ENCODE measurements at places on chromosomes 2 and 18.

- no peak for DNase-seq
Observed at GRCh38 chr18:3911413-3911812, 461.4 kb downstream of the TGIF1 start.

GRCh38 chr2:195756218-195756942 is 99.4 kb downstream of the SLC39A10 start:
- peak; percentile 57 for DNase-seq

GRCh38 chr2:61288070-61288841 is 126.3 kb downstream of the C2orf74 start:
- no peak for DNase-seq

DNA sequence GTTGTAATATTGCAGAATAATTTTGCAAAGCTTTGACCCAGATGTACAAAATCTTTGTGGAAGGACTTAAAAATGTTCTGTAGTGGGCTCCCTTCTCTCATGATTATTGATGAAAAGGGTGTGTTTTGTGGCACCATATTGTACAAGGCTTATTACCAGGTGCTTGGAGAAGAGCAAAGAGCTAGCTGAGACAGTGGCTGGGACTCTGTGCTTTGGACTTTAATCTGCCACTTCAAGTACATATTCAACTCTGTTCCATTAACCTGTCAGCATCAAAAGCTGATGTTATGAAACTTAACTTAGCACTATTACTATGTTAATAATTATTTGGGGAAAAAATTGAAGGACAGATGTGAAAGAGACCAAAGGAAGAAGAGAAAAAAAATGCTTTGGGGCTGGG is 31.0 kb downstream of the CCDC195 start:
- DNase-seq = no peak

DNA sequence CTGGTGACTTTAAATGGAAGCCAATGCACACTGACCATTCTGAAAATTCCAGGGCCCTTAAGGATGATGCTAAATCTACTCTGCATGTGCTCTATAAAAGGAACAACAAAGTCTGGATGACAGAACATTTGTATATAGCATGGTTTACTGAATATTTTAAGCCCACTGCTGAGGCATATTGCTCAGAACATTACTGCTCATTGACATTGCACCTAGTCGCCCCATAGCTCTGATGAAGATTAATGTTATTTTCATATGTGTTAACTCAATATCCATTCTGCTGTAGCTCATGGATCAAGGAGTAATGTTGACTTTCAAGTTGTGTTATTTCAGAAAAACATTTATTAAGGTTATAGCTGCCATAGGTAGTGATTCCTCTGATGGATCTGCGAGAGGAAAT is 827.5 kb upstream of the CHAC2 start:
- no peak for DNase-seq

- no peak for DNase-seq
Observed at GRCh38 chr2:49355611-49356010, 201.3 kb upstream of the FSHR start.

DNA sequence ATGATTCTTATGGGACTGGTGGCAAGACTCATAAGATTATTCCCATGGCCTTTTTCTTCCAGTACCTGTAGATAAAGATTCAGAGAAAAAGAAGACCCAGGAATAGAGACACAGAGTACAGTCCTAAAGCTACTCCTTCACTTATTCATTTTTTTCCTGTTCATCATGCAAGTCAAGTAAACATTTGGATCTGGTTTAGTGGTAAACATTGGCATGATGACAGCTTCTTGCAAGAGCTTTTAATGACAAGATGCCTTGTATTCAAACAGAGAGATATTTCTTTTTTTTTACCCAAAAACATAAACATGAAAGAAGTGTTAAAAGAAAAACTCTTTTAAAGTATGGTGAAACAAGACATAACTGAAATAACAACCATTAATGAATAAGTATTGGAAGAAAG is 20.2 kb downstream of the CXCR2 start:
- DNase-seq = no peak

GRCh38 chr18:10410472-10411308 is 43.7 kb upstream of the APCDD1 start:
- peak; percentile 18 for DNase-seq

DNA sequence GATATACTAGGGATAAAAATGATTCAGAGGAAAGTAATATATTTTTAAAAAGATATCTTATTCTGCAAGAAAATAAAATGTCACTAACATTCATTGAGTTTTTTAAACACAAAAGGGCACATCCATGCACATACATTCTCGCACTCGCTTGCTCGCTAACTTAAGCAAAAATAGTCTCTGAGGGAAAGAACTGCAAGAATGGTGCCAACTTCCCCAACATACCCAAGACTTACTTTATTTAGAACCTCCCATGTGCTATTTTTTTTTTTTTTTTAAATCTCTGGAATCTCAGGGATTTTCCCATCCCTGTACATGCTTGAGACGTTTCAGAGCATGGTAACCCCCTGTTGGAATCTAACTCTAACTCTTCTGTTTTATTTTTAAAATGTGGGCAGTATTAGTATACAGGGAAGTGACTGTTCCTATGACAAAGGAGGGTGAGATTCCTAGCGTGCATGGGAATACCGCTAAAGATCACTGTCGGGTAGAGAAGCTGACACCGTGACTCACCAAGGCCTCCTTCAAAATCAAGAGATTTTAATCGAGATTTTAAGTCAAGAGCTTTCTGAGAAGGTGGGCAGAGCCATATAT is 187.9 kb upstream of the ZEB2 start:
- DNase-seq = peak; percentile 88

- DNase-seq = peak; percentile 93
Observed at GRCh38 chr2:104853534-104854497, at the start of gene POU3F3. Gene POU3F3, plus strand, starts transcription at chr2:104854115. Its CDS starts 1,396 bp downstream, at chr2:104855511.

DNA sequence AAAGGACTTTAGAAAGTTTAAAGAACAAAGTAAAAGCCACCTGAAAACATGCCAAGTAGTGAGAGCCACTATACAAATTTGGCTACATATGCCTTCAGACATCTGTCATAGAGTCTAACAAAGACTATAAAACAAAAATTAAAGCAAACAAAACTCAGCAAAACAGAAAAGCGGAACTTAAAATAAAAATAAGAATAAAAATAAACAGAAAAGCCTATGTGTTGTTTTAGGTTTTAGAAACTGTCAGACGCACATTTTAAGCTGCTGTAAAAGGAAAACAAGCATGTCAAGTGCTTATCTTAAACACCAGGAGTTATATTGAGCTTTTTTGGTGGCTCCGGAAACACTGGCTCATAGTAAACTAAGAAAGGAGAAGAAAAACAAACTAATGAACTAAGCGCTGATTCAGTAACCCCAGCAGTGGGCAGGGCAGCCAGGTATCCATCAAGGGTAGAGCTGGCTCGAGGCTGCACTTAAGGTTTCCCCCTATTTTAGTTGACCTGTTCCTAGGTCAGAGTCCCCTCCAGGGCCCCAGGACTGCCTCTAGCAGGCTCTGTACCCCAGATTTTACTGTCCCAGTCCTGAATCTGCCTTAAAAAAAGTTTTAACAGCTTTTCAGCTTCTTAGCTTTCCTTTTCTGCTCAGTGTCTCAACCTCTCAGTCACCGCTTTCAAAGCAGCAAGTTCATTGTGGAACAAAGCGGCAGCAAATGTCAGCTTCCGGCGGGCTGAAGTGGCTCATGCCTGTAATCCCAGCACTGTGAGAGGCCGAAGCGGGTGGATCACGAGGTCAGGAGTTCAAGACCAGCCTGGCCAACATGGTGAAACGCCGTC is 15.4 kb upstream of the RMC1 start:
- DNase-seq = no peak

- DNase-seq = no peak
Observed at GRCh38 chr2:5945742-5946141, 253.6 kb downstream of the SOX11 start.

GRCh38 chr2:127570282-127571250 is 35.1 kb downstream of the MYO7B start:
- DNase-seq = no peak

DNA sequence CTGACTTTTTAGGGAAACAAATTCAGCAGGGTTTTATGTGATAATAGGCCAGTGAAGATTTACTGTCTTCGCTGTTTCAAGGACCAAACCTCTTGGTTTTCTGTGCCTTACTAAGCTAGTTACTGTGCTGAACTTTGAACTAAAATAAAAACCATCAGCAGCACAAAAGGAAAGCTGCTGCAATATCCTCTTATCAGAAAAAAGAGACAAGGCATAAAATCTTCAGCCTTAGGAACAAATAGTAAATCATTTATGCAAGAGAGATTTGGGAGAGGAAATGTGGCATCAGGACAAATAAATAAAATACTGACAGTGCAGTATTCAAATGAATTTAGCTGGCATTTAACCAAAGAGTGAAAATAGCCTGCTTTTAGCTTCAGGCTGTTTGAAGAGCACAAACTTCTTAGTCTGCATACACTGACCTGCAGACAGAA is 64.1 kb upstream of the EHBP1 start:
- peak; percentile 26 for DNase-seq

DNA sequence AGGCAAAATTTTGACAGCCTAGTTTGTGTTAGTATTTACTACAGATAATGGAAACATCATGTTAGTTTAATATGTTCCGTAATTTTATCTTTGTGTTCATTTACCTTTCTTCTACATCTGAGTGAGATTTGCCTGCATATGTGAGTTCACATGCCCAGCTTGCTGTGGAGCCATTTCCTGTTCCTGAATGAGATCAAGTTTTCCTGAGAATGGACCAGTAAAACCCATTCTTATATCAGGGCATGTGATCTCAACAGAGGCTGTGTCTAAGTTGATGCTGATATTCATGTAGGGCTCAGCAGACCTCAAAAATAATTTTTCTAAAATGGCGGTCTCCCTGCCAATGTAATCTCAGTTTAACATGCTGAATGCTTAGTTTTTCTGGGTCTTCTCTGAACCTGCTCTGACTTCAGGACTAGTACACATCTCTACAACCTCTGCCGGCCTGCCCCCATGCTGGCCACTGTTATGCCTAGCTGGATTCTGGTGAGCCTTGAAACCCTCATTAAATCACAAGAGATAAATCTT is 1.0 kb downstream of the IL1A start:
- no peak for DNase-seq

DNA sequence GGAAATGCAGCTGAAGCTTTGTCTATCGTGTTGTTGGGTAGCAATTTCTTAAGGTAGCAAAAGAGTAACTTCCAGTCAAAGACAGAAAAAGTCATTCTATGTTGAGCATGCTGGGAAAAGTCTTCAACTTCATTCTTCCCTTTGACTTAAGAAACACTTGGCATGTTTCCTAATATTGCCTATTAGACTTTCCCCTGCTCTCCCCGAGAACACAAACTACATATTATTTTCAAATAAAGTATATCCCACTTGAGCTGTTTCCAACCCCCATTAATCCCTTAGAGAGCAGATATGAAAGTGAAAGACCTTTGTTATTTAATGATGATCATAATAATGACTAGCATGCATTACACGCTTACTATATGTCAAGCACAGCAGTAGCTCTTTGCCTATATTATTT is 136.0 kb upstream of the SPOPL start:
- DNase-seq = peak; percentile 5

GRCh38 chr2:235676536-235676799 is 182.6 kb downstream of the AGAP1 start:
- no peak for DNase-seq

Measured in renal cortical epithelial cell (primary cell).